PC-3 (cell line): ENCODE measurements at places on chromosomes 4 and X. TPM values are rescaled to one million over a fixed set of nuclear protein-coding genes. Genes with fewer than 3 reads are reported as not detected.
A peak's percentile ranks its signal among the peaks of the same experiment; 100 is the strongest.

Gene GCNA
- total RNA-seq: 1.6 and 2.9 TPM in 2 replicates

Gene CLDN2
- not detected in 2 replicates for total RNA-seq

Gene CWH43
- total RNA-seq: 2.2 and 3.0 TPM in 2 replicates

Gene CXorf49
- total RNA-seq: not detected in 2 replicates

Gene HAND2
- not detected in 2 replicates for total RNA-seq

Gene SLC10A7
- total RNA-seq: 9.1 and 9.5 TPM in 2 replicates

Gene TENM3
- total RNA-seq: 0.87 and 5.4 TPM in 2 replicates

DNA sequence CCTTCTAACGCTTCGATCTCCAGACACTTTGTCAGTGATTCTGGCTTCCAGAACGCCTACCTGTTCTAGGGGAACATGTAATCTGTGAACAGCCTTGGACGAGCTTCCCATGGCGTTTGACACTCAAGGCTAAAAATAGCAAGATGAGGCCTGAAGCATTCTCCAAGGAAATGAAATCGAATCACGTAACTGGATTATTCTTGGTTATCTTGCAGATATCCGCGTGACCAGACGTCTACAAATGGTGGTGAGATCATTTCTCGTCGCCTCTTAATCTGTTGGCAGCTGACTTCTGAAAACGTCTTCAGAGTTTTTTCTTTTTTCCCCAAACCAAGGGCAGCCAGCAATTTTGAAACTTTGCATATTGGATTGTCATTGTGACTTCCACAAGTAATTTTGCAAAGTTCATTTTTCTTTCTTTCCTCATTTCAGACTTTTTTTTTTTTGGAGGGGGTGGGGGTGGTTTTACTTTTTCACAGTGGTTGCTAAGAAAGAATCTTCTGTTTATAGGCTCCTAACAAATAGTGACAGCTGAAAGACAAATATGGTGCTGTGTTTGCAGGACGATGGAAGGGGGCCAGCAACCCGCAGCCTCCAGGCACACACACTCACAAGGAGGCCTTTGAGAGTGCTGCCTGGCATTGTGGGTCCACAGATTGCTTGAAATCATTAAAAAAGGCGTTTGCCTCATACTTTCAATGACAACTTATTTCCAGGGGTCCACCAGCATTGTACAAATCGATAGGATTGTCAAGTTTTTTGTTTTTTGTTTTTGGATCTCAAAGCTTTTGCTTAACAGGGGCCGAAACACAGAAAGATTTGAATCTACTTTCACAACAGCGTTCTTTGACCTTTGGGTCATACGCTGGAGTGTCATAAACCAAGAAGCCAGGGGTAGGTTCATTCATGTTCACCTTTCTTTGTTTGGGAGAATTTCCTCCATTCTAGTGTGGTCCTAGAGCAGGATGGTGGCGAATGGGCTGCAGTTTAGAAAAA lies 32.4 kb upstream of the PDLIM3 start:
- H3K36me3 ChIP-seq: no peaks in the 10 kb centered on the region
- no peak for DNase-seq
- H3K27me3 ChIP-seq: no peaks in the 10 kb centered on the region
- H3K4me3 ChIP-seq: no peak overlapping the region

DNA sequence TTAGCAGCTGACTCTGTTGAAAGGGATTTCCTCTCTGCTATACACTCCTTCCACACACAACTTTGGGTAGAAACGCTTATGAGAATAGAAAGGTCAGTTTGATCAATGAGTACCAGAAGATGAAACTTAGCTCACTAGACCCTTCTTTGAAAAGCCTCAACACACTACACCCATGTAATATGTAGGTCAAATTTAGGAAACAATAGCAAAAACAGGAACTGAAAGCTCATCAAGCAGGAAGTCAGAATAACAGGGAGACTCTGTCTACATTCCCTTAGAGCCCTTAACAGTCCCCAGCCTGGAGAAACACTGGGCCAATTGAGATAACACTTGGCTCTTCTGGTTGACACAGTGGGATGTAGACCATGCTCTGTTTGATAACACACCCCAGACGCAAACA lies 30.7 kb downstream of the SRPX2 start:
- DNase-seq: no peak
- no peaks in the 10 kb centered on the region for H3K27me3 ChIP-seq
- no peak overlapping the region for H3K27ac ChIP-seq
- peaks cover 28% of the 10 kb centered on the region for H3K4me1 ChIP-seq
- H3K4me3 ChIP-seq: no peak overlapping the region
- no peaks in the 10 kb centered on the region for H3K36me3 ChIP-seq

DNA sequence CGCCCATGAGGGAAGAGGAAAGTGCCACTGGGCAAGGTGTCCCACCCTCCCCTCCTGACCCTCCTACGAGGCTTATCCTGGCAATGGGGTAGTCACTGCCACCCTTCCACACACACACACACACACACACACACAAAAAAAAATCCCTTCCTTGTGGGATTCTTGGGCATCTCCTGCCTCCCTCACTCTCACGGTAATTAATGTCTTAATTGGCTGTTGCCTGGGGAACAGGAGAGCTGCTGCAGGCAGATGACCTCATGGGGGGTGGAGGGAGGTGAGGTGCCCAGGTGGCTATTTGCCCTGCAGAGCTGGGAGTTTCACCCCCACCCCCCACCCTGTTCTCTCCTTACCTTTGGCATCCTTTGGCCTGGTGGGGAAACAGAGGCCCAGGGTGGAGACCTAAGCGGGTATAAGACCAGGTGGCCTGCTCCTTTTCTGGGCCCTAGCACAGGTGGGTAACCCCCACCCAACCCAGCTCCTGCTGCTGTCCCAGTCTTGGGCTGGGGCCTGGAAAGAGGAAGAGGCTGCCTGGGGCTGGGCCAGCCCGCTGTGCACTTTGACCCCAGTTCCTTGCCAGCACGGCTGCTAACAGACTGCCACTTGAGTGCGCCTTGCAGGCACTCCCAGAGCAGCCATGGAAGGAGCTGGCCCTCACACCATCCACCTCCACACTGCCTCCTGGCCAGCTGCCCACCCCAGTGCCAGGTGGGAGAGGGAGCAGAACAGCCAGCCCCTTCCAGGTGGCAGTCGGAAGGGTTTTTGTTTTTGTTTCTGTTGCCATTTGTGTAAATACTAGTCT lies 12.6 kb downstream of the EFNB1 start:
- H3K4me3 ChIP-seq: no peak overlapping the region
- DNase-seq: no peak
- H3K36me3 ChIP-seq: peaks cover 19% of the 10 kb centered on the region; the same call in 1 of the 2 replicates
- no peak overlapping the region for H3K27ac ChIP-seq
- H3K4me1 ChIP-seq: peaks cover 15% of the 10 kb centered on the region; the same call in 1 of the 2 replicates
- H3K27me3 ChIP-seq: no peaks in the 10 kb centered on the region

DNA sequence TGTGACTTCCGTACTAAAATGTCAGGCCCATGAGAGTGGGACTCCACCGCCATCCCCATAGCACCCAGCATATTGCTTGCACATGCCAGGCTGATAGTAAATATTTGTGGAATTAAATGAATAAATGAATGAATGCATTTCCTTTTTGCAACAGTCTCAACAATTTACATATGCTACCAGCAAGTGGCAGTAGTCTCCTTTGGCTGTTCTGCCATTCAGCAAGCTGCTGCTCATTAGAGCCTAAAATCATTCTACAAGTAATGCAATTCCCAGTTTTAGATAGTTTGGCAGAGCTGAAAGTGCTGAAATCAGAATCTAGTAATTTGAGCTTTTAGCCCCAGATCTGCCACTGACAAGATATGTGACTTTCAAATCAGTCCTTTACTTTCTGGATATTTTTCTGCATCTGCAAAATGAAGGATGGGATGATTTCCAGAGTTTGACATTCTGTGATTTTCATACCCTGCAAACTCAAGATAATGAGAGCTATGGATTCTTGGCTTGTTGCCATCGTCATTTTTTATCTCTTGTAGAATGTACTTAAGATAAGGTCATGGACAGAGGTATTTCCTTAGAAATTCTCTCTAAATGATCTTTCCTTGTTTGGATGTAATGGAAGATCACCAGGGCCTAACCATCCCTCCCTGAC lies 35.7 kb upstream of the INTS6L start:
- H3K27ac ChIP-seq: no peak overlapping the region
- H3K36me3 ChIP-seq: no peaks in the 10 kb centered on the region
- peak; percentile 55 for DNase-seq
- H3K27me3 ChIP-seq: peaks cover 17% of the 10 kb centered on the region

- DNase-seq: no peak
- no peaks in the 10 kb centered on the region for H3K4me1 ChIP-seq
- peaks cover 6% of the 10 kb centered on the region; the same call in 1 of the 2 replicates for H3K27me3 ChIP-seq
- no peaks in the 10 kb centered on the region for H3K36me3 ChIP-seq
- no peak overlapping the region for H3K4me3 ChIP-seq
- H3K27ac ChIP-seq: no peak overlapping the region
Measured at GRCh38 chr4:188370777-188371176, 231.5 kb downstream of the TRIML1 start.

- H3K27ac ChIP-seq: no peak within 1 kb of the TSS
- DNase-seq: peak; percentile 5
- peaks cover under 1% of the 10 kb centered on the region; the same call in 1 of the 2 replicates for H3K27me3 ChIP-seq
- no peaks in the 10 kb centered on the region for H3K36me3 ChIP-seq
Measured at GRCh38 chr4:121164291-121164690, at the start of gene TNIP3. TNIP3 (minus strand) TSS chr4:121164321; CDS start chr4:121164125, 196 bp downstream.

GRCh38 chr4:158913766-158914165 lies 144.9 kb downstream of the FNIP2 start:
- no peak for DNase-seq
- H3K4me1 ChIP-seq: peaks cover 6% of the 10 kb centered on the region; the same call in 1 of the 2 replicates
- H3K36me3 ChIP-seq: no peaks in the 10 kb centered on the region
- H3K4me3 ChIP-seq: no peak overlapping the region
- H3K27me3 ChIP-seq: no peaks in the 10 kb centered on the region

- H3K4me3 ChIP-seq: no peak overlapping the region
- DNase-seq: no peak
Measured at GRCh38 chrX:6440648-6441047, 94.3 kb downstream of the VCX3A start.

- H3K36me3 ChIP-seq: no peaks in the 10 kb centered on the region
- peaks cover 16% of the 10 kb centered on the region for H3K4me1 ChIP-seq
- no peak overlapping the region for H3K4me3 ChIP-seq
- H3K27ac ChIP-seq: no peak overlapping the region
- no peaks in the 10 kb centered on the region for H3K27me3 ChIP-seq
Measured at GRCh38 chrX:34901761-34902160, 40.8 kb upstream of the FAM47B start.

- no peak for DNase-seq
- no peaks in the 10 kb centered on the region for H3K27me3 ChIP-seq
- no peak overlapping the region for H3K4me3 ChIP-seq
- 0 out of 2 replicates have a peak overlapping the region, but pooled peaks have one; percentile 21 for H3K27ac ChIP-seq
Measured at GRCh38 chrX:16827225-16827624, 41.0 kb downstream of the TXLNG start.

GRCh38 chr4:18291981-18292380 lies 270.4 kb upstream of the LCORL start:
- no peaks in the 10 kb centered on the region for H3K4me1 ChIP-seq
- H3K27ac ChIP-seq: no peak overlapping the region
- no peaks in the 10 kb centered on the region for H3K36me3 ChIP-seq
- H3K27me3 ChIP-seq: peaks cover 8% of the 10 kb centered on the region
- no peak for DNase-seq
- no peak overlapping the region for H3K4me3 ChIP-seq

DNA sequence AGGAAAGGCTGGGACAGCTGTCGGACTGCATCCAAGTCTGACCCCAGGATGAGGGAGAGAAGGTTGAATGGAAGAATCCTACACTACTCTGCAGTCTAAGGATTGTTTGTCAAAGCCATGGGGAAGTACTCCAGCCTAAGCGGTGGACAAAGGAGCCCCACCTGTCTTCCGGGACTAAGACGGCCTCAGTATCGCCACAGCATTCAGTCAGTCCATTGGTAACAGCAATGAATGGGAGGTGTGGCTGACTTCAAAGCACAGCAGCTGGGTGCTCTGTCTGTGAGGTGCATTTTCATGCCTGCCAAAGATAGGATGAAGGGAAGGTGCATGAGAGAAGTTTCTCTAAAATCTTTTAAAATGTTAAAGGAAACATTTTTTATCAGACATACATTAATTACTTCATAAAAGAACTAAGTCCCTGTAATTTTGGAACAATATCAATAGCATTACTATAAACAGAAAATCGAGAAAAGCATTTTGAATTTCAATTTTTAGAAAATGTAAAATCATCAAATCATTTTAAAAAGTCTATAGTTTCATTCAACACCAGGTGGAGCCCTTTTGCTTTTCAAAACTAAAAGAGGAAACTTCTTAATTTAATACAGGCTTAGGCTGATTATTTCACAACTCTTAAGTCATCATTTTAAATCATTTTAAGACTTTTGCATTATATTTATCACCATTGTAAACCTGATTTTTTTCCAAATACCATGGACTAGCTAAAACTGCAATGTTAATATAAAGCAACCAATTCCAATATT lies 27.6 kb upstream of the INTU start:
- H3K4me3 ChIP-seq: no peak overlapping the region
- no peaks in the 10 kb centered on the region for H3K27me3 ChIP-seq
- no peaks in the 10 kb centered on the region for H3K36me3 ChIP-seq
- peak; percentile 51 for DNase-seq

DNA sequence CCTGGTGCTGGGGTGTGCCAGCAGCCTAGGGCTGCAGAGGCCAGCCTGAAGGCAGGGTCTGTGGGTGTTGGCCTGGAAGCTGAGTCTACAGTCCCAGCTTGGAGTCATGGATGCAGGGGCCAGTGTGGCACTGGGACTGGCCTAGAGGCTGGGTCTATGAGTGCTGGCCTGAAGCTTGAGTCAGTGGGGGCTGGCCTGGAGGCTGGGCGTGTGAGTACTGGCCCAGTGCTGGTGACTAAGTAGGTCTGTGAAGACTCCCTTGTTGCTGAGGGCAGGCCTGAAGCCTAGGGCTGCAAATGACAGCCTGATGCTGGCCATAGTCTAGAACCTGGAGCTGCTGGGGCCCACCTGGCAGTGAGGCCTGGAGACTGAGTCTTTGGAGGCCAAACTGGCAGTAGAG lies 31.3 kb upstream of the ALG13 start:
- H3K4me1 ChIP-seq: no peaks in the 10 kb centered on the region
- no peak for DNase-seq
- no peak overlapping the region for H3K27ac ChIP-seq
- H3K27me3 ChIP-seq: no peaks in the 10 kb centered on the region
- no peak overlapping the region for H3K4me3 ChIP-seq

- no peaks in the 10 kb centered on the region for H3K27me3 ChIP-seq
- DNase-seq: no peak
- no peak overlapping the region for H3K27ac ChIP-seq
- H3K4me1 ChIP-seq: no peaks in the 10 kb centered on the region
Measured at GRCh38 chrX:93868289-93868965, 194.4 kb downstream of the FAM133A start.

GRCh38 chrX:154761977-154762536 lies 607 bp upstream of the DKC1 start:
- H3K4me1 ChIP-seq: peaks cover 8% of the 10 kb centered on the region
- peaks cover 26% of the 10 kb centered on the region for H3K36me3 ChIP-seq
- no peaks in the 10 kb centered on the region for H3K27me3 ChIP-seq
- peak overlapping the region; percentile 93 for H3K4me3 ChIP-seq

- peak; percentile 63 for DNase-seq
- no peaks in the 10 kb centered on the region for H3K27me3 ChIP-seq
- H3K4me1 ChIP-seq: peaks cover 13% of the 10 kb centered on the region
- H3K36me3 ChIP-seq: no peaks in the 10 kb centered on the region
Measured at GRCh38 chr4:177051473-177052060, 258.1 kb upstream of the NEIL3 start.

DNA sequence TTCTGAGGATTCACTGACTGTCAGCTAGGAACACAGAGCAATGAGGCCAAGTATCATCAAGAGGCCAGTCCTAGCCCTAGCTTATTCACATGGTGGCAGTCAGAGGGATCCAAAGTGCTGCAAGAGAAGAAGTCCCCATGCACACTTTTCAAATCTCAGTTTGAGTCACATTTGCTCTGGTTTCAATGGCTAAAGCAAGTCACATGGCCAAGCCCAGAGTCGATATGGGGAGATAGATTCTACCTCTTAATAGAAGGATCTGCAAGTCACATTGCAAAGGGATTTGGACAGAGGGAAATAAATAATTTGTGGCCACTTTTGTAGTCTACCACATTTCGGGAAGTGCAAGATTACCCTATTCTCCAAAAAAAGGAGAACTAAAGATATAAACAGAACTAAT lies 3.7 kb upstream of the LCORL start:
- H3K27ac ChIP-seq: no peak overlapping the region
- H3K27me3 ChIP-seq: peaks cover 12% of the 10 kb centered on the region; the same call in 1 of the 2 replicates
